Kidney (tissue), 22 donors: ENCODE measurements at places on chromosomes 3 and 15.
A peak's percentile ranks its signal among the peaks of the same experiment; 100 is the strongest.

DNA sequence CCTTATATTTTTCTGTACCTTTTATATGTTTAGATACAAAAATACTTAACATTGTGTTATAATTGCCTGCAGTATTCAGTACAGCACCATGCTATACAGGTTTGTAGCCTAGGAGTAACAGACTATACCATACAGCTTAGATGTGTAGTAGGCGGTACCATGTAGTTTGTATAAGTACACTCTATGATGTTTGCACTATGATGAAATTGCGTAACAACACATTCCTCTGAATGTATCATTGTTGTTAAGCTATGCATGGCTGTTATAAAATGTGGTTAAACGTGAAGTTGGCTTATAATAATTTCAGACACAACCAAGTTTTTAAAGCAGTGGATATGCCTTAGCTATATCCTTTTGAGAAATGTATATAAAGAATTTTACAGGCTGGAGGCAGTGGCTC lies 328.3 kb downstream of the PLCL2 start:
- no peak overlapping the region for H3K27ac ChIP-seq
- no peak overlapping the region for H3K4me3 ChIP-seq
- DNase-seq, result no peak
- no peaks in the 10 kb centered on the region for H3K36me3 ChIP-seq
- H3K4me1 ChIP-seq, result no peaks in the 10 kb centered on the region
- no peaks in the 10 kb centered on the region for H3K27me3 ChIP-seq

- H3K27me3 ChIP-seq, result no peaks in the 10 kb centered on the region
- H3K4me1 ChIP-seq, result no peaks in the 10 kb centered on the region
- no peak for DNase-seq
- no peak overlapping the region for H3K4me3 ChIP-seq
- no peak overlapping the region for H3K27ac ChIP-seq
- H3K36me3 ChIP-seq, result no peaks in the 10 kb centered on the region
Observed at GRCh38 chr3:115706311-115706829, 83.1 kb downstream of the GAP43 start.

DNA sequence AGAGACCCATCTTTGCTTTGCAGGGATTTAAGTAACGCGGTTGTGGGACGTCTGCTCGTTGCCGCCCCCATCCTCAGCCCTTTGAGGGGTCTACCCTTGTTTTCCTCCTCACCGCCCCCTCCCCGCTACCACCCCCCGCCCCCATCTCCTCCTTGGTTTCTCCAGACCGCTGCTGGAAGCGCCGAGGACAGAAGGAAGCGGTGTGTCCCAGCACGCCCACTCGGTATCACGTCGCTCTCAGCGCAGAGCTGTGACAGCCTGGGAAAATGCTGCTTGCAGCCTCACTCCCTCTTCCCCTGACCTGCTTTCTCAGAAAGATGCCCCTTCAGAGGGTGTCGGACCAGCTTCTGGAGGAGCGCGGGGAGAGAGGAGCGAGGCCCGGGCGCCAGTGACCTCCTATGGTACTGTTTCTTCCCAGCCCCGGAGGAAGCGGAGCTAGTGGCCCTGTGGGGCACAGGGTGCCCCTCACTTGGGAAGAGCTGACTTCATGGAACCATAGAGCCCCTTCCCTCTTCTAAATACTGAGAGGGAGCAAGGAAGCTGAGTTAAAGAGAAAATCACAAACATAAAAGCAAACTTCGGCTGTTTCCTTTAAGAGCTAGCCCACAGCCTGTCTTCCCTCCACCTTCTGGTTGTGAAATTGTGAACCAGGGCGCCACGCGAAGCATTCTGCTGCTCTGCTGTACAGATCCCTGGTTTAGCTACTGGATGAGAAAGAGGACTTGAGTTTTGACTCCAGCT lies 698 bp downstream of the IL1RAP start:
- no peaks in the 10 kb centered on the region for H3K4me1 ChIP-seq
- peak overlapping the region; percentile 88 for H3K4me3 ChIP-seq
- peaks cover 2% of the 10 kb centered on the region for H3K27me3 ChIP-seq
- DNase-seq, result peak; percentile 75
- H3K36me3 ChIP-seq, result no peaks in the 10 kb centered on the region

GRCh38 chr3:176141837-176142236 lies 1055.4 kb downstream of the TBL1XR1 start:
- H3K36me3 ChIP-seq, result no peaks in the 10 kb centered on the region
- no peaks in the 10 kb centered on the region for H3K27me3 ChIP-seq
- no peak for DNase-seq
- H3K4me1 ChIP-seq, result no peaks in the 10 kb centered on the region
- H3K4me3 ChIP-seq, result no peak overlapping the region

- H3K4me1 ChIP-seq, result no peaks in the 10 kb centered on the region
- no peak for DNase-seq
- no peaks in the 10 kb centered on the region for H3K27me3 ChIP-seq
- H3K36me3 ChIP-seq, result no peaks in the 10 kb centered on the region
- H3K4me3 ChIP-seq, result no peak overlapping the region
- no peak overlapping the region for H3K27ac ChIP-seq
Observed at GRCh38 chr3:127975153-127976029, 60.4 kb downstream of the KBTBD12 start.

DNA sequence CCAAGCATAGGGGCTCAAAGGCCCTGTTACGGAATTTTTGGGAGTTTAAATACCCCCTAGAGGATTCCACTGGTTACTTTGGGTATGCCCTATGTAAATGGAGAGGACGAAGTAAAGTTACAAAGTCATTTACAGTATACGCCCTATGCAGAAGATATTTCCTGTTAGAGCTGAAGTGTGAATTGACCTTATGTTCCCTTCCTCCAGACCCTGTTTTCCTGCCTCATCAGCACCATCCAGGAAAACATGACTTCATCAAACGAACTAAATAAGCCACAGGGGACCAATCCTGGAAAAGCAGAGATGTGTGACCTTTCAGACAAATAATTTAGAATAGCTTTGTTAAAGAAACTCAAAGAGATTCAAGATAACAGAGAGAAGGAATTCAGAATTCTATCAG lies 177.4 kb downstream of the SQOR start:
- no peak for DNase-seq
- no peak overlapping the region for H3K27ac ChIP-seq
- H3K4me1 ChIP-seq, result no peaks in the 10 kb centered on the region
- no peaks in the 10 kb centered on the region for H3K36me3 ChIP-seq
- H3K4me3 ChIP-seq, result no peak overlapping the region
- H3K27me3 ChIP-seq, result no peaks in the 10 kb centered on the region

DNA sequence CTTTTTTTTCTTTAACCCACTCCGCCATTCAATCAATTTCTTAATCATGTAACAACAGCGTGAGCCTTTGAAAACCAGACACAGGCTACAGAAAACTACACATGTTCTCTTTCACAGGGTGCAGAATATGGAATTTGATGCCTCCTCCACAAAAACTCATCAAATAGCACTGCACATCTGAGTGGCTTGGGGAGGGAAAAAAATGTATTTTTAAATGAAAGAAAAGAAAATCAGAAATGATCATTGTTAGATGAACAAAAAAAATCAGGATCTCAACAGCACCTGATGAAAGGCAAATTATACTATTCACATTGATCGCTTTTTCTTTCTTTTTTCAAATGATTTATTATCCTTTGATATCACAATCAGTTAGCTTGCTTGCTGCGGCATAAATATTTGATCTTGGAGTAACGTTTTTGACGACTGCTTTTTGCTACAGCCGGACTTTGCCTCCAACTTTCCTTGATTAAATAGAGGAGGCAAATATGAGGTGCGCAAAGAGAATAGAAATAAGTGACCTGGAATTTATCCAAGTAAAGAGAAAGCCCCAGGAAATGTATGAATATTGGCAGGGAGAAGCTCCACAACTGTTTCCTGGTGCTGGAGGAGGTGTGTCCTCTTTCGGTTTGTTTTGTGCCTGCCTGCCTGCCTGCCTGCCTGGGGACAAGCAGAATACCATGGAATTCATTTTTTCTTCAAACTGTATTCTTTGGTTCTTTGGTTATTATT lies 63.1 kb downstream of the EDEM1 start:
- peaks cover 4% of the 10 kb centered on the region for H3K4me1 ChIP-seq
- no peaks in the 10 kb centered on the region for H3K27me3 ChIP-seq
- H3K4me3 ChIP-seq, result no peak overlapping the region
- no peaks in the 10 kb centered on the region for H3K36me3 ChIP-seq
- H3K27ac ChIP-seq, result no peak overlapping the region

DNA sequence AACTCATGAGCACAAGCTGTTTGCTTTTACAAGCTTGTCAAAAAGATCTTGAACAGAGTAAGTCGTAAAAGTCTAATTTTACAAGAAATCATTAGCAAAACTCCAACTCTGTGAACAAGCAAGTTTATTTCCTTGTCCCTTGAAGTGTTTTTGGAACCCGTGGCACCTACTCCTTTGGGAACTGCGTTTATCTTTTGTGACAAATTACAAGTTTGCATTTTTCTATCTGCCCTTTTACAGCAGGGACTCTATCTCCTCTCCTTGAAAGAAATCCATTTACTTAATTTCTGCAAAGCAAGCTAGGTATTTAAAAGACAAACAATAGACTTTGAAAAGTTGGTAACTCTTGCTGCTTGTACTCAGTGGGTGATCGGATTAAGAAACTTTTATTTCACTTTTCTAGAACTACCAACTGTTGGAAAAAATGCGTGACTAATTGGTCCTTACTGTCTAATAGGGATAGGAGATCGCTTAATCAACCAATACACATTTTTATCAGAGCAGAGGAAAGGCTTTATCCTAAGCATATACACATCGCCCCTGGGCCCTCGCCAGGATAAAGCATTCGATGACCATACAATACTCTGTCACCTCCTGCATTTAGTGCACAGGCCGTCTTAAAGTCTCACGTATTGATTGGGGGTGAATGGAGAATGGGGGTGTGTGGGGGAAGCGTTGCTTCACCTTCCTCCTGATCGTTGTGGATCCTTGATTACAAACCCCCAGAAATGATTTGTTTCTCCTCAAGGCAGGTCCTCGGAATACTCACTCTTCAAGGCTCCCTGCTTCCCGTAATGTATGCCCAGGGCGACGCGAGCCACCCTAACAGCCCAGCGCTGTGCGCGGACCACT lies 1.7 kb downstream of the PRTG start:
- H3K4me3 ChIP-seq, result peak overlapping the region; percentile 75
- no peak overlapping the region for H3K27ac ChIP-seq
- H3K27me3 ChIP-seq, result no peaks in the 10 kb centered on the region
- peak; percentile 31 for DNase-seq
- H3K4me1 ChIP-seq, result peaks cover 7% of the 10 kb centered on the region

DNA sequence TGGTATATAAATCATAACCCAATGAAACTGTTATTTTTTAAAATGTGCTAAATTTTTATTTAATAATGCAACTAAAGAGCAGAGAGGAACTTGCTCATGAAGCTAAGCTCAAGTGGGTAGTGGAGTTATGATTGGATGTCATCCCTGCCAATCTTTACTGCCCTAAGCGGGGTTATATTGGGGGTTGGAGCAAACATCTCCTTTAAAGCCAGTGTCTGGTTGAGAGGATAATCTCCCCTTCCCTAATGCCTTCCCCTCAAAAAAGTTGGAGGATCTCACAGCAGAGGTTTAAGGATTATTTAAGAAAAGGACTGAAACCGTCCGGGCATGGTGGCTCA lies 32.1 kb upstream of the CLASP2 start:
- no peak overlapping the region for H3K27ac ChIP-seq
- H3K4me3 ChIP-seq, result no peak overlapping the region
- no peak for DNase-seq
- H3K36me3 ChIP-seq, result no peaks in the 10 kb centered on the region
- H3K27me3 ChIP-seq, result no peaks in the 10 kb centered on the region

DNA sequence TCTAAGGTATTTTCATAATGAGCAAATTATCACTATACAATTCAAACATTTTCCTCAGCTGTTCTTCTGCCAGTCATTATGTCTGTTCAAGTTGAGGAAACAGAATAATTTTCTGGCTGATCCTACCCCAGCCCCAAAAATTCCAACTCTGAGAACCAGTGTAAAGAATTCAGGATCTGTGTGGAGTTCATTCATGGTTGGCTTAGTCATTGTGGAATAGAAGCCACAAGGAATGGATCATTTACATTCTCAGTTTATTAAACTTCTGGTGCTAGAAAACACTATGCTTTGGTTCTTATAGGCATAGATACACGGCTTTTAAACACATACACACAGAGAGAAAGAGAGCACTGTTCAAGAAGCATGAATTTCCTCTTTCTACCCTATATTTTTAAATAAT lies 134.6 kb downstream of the CMSS1 start:
- no peak overlapping the region for H3K4me3 ChIP-seq
- no peaks in the 10 kb centered on the region for H3K4me1 ChIP-seq
- no peaks in the 10 kb centered on the region for H3K36me3 ChIP-seq
- H3K27ac ChIP-seq, result no peak overlapping the region
- DNase-seq, result no peak
- no peaks in the 10 kb centered on the region for H3K27me3 ChIP-seq

GRCh38 chr15:44956388-44956787 lies at the start of gene TERB2:
Gene TERB2, plus strand, starts transcription at chr15:44956687. Its CDS starts 32 bp downstream, at chr15:44956719.
- H3K27ac ChIP-seq, result no peak within 1 kb of the TSS
- no peak for DNase-seq
- no peak within 1 kb of the TSS for H3K4me3 ChIP-seq

DNA sequence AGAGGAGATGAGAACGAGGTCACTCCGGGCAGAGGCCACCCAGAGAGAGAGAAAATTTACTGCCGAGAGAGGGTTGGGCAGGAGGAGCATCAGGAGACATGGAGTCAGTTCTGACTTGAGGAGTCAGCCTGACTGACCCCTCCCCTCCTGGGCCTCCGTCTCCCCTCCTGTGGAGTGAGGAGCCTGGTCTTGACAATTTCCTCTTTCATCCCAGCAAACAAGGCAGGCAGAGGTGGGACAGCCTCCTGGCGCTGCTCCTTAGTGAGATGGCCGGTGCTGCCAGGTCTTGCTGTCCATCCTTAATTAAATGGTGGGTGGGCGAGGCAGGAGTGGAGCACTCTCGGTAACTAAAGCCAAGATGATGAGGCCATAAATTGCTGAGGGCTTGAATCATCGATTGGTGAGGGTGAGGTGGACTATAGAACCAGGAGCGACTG lies 60.6 kb downstream of the CYP11A1 start:
- no peak overlapping the region for H3K27ac ChIP-seq
- no peaks in the 10 kb centered on the region for H3K4me1 ChIP-seq
- no peak overlapping the region for H3K4me3 ChIP-seq
- DNase-seq, result no peak
- no peaks in the 10 kb centered on the region for H3K36me3 ChIP-seq

DNA sequence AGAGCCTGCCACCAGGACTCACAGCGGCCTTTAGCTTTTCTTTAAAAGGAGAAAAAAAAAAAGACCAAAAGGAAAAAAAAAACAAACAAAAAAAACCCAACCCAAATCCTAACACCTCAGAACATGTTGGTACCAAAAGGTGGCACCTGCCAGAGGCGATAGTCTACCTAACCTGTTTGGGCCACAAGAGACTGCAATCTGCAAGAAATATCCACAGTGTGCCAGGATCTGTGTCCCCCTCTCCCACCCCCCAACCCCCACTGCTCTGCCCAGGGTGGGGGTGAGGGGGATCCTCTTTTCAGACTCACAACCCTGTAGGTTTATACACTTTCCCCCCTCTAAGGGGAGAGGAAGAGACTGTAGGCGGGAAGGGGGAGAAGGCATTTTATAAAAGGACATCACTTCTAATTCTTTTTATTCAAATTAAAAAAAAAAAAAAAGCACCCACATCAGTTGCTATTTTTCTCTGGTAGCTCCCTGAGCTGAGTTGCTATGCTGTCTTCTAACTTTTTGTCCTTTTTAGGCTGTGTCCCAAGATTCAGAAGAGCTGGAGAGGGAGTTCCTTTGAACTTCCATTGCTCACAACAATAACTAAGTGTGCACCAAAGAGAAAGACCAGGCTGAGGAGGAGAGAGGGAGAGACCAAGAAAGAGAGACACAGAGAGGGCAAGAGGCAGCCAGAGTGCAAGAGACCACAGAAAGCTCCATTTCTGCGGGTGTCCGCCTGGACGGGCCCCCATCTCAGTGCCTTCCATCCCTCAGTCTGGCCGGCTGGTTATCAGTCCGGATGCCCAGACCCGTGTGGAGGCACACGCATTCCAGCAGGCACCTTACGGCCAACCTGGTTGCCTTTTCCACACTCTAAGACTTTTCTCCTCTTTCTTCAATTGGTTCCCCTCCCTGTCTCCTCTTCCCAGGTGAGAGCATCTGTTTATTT lies 48.9 kb downstream of the TLE3 start:
- no peaks in the 10 kb centered on the region for H3K4me1 ChIP-seq
- H3K27ac ChIP-seq, result no peak overlapping the region
- peak; percentile 33 for DNase-seq
- peaks cover 43% of the 10 kb centered on the region for H3K36me3 ChIP-seq
